ENCODE measurements at places on chromosomes 7 and 10. TPM values are rescaled to one million over a fixed set of nuclear protein-coding genes. Genes with fewer than 3 reads are reported as not detected.
A peak's percentile ranks its signal among the peaks of the same experiment; 100 is the strongest.

GRCh38 chr7:44985033-44985695, 6.3 kb upstream of the MYO1G start:
- DNase-seq = no peak

Gene EN2
- not detected for total RNA-seq

GRCh38 chr10:130606001-130606405, 469.8 kb downstream of the GLRX3 start:
- DNase-seq = no peak

- DNase-seq = peak; percentile 14
Measured at GRCh38 chr7:28182071-28182471, 1.5 kb upstream of the JAZF1 start.

Gene CPEB3
- total RNA-seq = 22.0 TPM

DNA sequence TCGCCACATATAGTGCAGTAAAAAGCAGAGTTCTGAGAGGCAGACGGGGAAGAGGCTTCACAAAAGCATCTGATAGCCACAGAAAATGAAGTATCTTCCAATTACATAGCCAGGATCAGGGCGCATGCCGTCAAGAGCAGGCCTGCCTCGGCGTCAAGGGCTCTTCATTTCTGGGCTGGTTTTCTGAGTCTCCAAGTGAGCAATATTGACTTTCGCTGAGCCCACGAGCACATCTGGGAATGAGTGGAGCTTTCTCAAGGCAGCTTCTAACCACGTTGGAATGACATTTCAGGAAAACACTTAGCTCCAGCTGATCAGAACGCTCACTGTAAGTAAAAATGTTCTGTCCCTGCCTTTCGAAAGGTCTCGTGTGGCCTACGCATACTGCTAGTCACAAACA, 51.9 kb downstream of the CLRN3 start:
- no peak for DNase-seq

DNA sequence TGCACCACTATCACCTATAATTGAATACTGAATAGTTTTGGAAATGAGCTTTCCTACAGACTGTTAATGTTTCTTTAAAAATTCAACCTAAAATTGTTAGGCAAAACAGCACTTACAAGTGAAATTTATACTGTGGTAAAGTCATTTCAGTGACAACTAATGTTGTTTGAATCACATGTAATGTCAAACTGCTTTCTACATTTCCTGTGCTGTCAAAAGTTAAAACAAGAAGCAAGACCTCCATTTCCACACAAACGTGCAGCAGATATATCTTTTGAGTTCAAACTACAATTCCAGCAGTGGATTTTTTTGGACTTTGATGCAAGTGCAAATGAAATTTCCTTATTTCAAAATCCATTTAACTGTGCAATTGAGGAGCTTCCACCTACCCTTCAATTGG, 199.8 kb downstream of the RNLS start:
- no peak for DNase-seq
